ENCODE measurements at places on chromosomes 2 and 18.

GRCh38 chr2:33208400-33208799 is 261.6 kb downstream of the LTBP1 start:
- DNase-seq = no peak

GRCh38 chr2:216596980-216597509 is 36.2 kb upstream of the IGFBP2 start:
- no peak for DNase-seq

DNA sequence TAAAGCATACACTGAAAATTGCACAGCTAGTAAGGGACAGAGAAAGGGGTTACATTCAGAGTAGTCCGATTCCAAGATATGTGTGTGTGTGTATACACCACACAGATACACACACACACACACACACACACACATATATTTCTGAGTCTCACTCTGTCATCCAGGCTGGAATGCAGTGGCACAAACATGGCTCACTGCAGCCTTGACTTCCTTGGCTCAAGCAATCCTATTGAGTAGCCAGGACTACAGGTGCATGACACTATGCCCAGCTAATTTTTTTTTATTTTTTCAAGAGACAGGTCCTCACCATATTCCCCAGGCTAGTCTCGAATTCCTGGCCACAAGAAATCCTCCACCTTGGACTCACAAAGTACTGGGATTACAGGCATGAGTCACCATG is 68.1 kb upstream of the ITPRID2 start:
- DNase-seq = no peak

DNA sequence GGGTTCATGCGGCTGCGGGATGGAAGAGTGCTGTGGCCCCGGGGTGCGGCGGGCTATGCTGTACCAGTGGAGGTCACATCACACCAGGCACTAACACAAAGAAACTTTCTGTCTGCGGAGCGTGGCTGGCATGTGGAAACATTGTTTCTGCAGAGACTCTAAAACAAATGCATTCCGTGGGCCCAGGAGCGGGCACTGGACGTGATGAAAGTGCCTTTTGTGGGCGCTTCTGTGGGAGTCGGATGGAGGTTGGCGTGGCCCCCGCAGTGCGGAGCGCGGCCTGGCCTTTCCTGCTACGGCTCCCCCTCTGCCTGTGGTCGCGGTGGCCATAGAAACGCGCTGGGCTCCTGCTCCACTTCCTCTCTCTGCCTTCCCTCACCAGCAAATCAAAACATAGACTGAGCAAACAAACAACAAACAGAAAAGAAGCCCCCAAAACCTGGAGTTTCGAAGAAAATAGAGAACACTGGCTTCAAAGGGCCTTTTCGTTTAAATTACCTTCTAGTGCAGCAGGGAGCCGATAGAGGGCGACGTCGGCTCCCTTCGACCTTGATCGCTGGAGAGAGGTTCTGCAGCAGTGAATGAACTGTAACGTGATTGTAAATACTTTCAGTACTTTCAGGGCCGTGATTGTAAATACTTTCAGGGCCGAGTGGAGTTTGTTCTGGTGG is 51.4 kb downstream of the KIF5C start:
- DNase-seq = peak; percentile 83

GRCh38 chr18:3442919-3443318 is 7.1 kb upstream of the TGIF1 start:
- DNase-seq = no peak

DNA sequence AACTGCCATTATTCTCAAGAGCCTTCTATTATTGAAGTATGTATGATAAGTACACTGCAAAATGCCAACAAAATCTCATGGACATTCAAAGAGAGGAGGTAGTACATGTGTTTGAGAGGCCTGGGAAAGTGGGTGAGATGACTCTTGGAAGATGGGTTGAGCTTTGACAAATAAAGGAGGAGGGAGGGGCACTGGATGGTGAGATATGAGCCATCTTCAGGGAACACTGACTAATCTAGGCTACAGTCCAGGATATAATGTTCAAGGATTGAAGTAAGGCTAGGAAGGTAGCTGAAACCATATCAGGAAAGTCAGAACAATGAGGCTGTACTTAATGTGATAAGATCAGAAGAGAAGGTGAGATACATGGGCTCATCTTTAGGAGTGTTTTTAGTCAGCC is 559.7 kb downstream of the ZEB2 start:
- no peak for DNase-seq

DNA sequence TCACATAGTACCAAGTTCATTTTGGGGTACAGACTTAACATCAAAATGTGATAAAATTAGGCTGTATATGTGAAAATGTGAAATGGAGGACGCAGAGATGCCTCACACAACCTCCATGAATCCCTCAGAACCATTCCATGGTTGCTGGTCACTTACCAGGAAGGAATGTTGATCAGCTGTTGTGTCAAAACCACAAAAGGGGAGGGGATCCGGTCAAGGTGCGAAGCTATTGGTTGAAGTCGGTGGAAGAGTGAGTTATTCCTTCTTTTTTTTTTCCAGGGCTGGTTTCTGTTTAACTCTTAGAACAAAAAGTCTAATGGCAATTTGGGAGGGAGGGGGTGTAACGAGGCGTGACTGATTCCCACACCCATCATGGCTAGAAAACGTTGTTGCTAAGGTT is 32.3 kb upstream of the REG3A start:
- no peak for DNase-seq

DNA sequence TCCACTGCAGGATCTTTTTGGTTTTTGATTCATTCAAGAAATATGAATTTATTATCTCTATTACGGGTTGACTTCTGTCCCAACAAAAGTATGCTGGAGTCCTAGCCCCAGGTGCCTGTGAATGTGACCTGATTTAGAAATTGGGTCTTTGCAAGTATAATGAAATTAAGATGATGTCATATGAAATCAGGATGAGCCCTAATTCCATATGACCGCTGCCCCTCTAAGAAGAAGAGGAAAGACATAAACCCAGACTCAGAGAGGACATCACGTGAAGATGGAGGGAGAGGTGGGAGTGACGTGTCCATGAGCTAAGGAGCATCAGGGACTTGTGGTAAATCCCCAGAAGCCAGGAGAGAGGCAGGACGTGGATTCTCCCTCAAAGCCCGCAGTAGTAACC is 287.1 kb downstream of the LPIN1 start:
- DNase-seq = no peak

DNA sequence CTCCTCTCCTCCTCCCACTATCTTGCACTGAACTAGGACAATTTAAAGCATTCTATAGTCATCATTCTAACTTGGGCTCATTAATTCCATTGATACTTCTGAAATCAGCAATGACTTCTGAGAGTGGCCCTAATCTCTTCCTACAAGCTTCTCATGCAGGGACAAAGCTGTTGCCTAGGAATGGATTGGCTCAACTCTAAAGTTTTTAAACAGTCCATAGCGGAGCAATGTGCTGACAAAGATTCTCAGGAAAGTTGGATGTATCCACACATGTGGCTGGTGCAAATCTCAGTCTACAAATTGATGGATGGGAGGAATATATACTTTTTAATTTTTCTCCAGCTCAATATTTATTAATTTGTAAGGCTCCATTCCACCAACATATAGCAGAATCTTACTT is 388.9 kb downstream of the SETBP1 start:
- no peak for DNase-seq

- no peak for DNase-seq
These were observed 43.0 kb downstream of the SERPINB7 start for GRCh38 chr18:63818212-63818611.

DNA sequence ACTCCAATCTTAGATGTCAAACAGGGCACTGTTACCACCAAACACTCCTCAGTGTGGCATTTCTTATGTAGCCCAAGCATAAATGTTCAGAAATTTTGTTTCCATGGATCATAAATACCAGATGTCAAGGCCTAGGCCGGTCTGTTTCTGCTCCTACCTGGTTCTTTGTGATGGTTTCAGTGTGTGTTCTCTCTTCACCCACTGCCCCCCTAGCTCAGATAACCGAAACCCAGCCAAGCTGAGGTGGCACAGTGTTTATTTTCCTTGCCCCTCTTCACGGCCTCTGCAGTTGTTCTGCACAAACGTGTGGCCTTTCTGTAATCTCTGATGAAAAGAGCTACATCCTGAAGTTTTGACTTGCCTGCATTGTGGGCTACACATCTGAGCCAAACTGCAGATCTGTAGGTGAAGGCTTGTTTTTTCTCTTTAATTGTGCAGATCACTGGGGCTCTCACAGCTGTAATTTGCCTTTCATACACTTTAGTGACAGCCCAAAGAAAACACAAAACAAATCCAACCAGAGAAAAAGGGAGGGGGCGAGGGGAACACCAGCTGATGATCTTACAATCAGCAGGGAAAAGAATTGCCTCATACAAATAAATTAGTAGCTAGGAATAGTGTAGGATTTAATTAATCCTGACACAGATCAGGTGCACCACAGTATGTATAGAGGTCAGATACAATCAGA is 99.1 kb downstream of the NRP2 start:
- no peak for DNase-seq

DNA sequence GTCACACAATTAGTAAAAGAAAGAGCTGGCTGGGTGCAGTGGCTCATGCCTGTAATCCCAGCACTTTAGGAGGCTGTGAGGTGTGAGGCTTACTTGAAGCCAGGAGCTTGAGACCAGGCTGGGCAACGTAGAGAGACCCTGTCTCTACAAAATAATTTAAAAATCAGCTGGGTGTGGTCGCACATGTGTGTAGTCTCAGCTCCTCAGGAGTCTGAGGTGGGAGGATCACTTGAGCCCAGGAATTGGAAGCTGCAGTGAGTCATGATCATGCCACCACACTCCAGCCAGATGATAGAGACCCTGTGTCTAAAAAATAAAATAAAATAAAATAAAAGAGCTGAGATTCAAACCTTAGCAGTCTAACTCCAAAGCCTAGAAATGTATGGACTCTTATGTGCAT is 39.0 kb upstream of the NEDD4L start:
- no peak for DNase-seq

GRCh38 chr2:12369566-12369965 is 347.2 kb upstream of the TRIB2 start:
- no peak for DNase-seq

DNA sequence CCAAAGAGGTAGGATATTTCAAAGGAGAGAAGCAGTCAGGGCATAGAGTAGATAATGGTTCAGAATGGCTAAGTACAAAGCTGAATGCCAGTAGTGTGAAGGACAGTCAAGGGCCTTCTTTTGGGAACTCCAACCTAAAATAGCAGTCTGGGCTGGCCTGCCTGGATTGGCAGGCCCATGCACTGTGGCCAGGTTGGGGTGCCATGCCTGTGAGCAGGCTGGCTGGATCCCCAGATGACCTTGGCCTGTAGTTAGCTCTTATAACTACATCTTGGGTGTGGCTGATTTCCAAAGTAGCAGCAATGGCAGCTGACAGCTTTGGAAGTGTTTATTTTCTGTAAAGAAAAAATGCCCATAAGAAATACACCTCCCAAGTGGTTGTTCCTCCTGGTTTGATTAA is 51.5 kb upstream of the ITGB6 start:
- no peak for DNase-seq

DNA sequence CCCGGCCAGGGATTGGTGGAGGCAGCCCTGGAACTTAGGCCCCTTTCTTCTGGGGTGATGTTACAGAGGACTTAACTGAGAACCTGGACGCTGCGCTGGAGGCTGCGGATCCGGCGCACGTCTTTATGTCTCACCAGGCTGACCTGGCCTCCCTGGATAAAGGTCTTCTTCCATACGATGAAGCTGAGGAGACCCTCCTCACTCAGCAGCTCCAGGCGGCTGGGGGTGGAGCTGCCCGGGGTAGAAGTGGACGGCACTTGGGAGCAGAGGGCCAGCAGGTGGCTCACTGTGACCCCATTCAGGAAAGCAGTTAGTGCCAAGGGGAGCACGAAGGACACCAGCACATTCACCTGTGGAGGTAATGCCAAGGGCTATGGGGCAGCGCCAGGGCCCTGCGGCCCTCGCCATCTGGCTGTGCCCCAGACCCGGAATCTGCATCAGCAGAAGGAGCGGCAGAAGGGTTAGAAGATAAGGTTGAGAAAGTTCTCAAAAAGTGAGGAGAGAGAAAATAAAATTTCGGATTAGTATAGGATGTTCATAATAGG is 8.0 kb downstream of the NTSR2 start:
- no peak for DNase-seq

DNA sequence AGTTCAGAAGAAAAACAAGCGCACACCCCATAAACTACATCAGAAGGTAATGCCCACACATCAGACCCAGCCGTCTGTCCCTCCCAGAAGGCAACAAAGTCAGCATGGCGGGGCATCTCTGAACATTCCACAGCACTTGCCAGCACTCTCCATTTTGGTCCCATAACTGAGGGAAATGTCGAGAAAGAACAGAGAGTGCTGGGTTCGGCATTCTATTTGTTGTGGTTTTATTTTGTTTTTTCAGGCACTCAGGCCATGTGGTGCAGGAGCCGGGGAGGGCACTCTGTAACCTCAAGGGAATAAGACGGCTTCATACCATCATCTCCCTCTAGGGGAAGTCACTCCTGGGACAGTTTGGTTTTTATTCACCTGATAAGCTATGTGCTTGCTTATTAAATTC is 156.0 kb downstream of the SEPTIN10 start:
- DNase-seq = no peak
